ENCODE measurements at places on chromosomes 1 and 21.
A peak's percentile ranks its signal among the peaks of the same experiment; 100 is the strongest.

- no peak for DNase-seq
Measured at GRCh38 chr1:68213843-68214242, 18.5 kb downstream of the WLS start.

- peak; percentile 83 for DNase-seq
Measured at GRCh38 chr21:34745557-34746255, 76.9 kb downstream of the CLIC6 start.

DNA sequence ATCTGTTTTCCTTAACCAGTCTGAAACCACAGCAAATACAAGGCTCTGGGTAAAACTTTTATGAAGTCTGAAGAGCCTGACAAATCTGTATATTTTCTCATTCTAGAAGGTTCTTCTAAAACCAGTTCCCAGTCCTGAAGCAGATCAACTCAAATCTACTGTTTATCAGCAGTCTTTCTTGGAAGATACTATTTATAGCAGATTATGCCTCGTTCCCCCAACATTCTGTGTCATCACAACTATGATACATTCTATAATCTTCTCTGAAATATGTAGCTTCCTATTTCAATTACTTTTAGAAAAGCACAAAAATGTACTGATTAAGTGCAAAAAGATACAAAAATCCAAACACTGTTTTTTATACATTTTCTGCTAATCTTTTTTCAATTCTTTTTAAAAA is 67.5 kb downstream of the NIBAN1 start:
- DNase-seq: no peak

- DNase-seq: no peak
Measured at GRCh38 chr21:45547545-45547900, 5.3 kb upstream of the SLC19A1 start.

GRCh38 chr21:35509001-35509704 is 460.1 kb upstream of the RUNX1 start:
- no peak for DNase-seq

- no peak for DNase-seq
Measured at GRCh38 chr1:7648761-7649384, 122.2 kb upstream of the VAMP3 start.

- no peak for DNase-seq
Measured at GRCh38 chr1:229129301-229130027, 141.4 kb upstream of the RAB4A start.

All from MM.1S (cell line).